ENCODE measurements at places on chromosomes 16 and 17.
A peak's percentile ranks its signal among the peaks of the same experiment; 100 is the strongest.

- no peak for DNase-seq
These were observed 1629.5 kb upstream of the GOT2 start for GRCh38 chr16:60363566-60363965.

- peak; percentile 84 for DNase-seq
These were observed at the start of gene APOBR for GRCh38 chr16:28494121-28494851. TSS of gene APOBR (plus strand) at chr16:28494643. CDS start at chr16:28494682, 39 bp downstream.

DNA sequence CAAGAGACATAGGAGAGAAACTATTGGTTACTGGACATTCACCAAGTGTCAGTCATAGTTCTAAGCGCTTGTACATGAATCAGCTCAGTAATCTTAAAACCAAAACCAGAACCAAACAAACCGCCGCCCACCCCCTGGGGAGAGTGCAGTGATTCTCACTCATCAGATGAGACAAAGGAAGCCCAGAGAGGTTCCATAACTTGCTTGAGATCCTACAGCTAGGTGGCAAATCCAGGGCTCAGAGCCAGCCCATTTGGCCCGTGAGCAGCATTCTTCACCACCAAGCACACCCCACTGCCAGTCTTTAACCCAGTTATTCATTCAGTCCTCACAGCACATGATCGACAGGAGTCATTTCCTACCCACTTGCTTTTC, 37.2 kb upstream of the RGS9 start:
- DNase-seq, result peak; percentile 83

DNA sequence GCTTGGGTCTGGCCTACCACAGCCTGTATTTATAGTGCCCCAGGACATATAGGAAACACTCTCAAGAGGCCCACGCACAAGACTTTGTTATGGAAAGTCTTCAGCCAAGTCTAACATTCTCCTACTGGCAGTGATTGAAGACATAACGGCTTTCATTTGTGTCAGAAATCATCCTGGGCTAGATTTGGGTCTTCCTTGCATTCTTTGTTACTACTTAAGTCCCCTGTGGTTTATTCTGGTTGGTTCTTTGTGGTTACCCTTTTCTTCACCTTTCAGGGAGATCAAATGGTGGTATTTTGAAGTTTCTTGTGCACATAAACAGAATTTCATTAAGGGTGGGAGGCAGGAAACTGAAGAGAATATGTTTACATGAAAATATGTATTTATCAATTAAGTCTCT, 37.7 kb downstream of the REXO5 start:
- DNase-seq, result no peak

GRCh38 chr16:50467559-50467942, 80.6 kb upstream of the NKD1 start:
- DNase-seq, result no peak

- DNase-seq, result no peak
These were observed 9.5 kb upstream of the GUCY2D start for GRCh38 chr17:7992924-7993323.

DNA sequence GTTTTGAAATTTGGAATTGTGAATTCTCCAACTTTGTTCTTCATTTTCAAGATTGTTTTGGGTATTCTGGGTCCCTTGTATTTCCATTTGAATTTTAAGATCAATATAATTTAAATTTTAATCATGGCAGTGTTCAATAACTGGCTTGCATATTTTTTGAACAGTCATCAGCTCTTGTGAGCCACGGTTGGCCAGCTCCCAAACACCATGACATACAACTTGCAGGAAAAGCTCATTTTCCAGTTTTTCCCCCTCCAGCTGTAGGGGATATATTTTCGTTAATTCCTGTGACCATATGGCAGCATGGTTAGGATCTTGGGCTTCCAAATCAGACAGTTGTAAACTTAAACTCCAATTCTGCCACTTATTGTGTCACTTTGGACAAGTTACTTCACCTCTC, 690.1 kb downstream of the WWOX start:
- no peak for DNase-seq

- DNase-seq, result no peak
These were observed 25.6 kb downstream of the ABCC3 start for GRCh38 chr17:50660042-50660886.

GRCh38 chr16:27723711-27724481, 174.0 kb downstream of the KATNIP start:
- no peak for DNase-seq

GRCh38 chr17:76138234-76138895, 2.7 kb downstream of the FOXJ1 start:
- DNase-seq, result no peak

DNA sequence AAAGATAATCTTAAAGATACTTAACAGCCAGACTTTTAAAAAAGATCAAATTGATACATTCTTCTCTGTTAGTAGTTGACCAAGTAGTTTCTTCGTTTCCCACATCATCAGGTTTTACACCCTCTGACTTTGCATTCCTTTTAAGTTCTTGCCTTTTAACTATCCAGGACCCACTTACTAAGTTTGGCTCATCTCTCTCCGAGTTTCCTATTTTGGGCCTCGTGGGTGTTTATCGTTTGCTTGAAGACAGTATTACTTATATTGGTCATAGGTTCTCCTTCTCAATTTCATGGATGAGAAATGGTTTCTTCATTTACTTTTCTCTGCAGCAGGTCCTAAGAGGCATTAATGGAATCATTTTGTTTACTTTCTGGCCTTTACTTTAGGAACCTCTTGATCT, 43.2 kb downstream of the RPA1 start:
- DNase-seq, result no peak

- DNase-seq, result no peak
These were observed 946 bp upstream of the TMEM256 start for GRCh38 chr17:7404737-7405349.

DNA sequence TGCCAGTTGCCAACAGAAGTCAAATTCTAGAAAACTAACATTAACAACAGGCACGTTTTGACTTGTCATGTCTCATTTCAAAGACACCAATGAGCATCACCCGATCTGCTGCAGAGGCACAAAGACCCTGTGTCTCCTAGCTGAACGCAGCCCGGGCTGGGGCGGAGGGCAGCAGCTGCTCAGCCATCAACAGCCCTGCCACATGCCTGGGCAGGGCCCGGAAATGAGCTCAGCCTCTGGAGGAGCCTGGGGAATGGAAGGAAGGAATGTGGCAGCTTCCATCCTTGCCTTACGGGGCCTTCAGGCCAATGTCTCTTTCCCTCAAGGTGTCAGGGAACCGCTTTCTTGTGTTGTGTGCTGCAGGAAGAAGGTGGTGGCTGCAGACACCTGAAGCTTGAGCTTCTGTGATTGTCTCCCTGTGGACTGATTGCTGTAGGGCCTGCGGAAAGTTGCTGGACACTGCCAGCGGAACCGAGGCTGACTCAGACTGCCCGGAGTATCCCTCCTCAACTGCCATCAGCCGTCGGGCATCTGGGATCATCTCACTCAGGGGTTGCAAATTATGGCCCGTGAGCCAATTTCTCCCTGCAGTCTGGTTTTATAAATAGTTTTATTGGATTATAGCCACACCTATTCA, 7.3 kb downstream of the CDH13 start:
- no peak for DNase-seq

GRCh38 chr16:74501484-74502478, 80.5 kb upstream of the CLEC18B start:
- DNase-seq, result no peak

- peak; percentile 84 for DNase-seq
These were observed 1.1 kb upstream of the ZNF747 start for GRCh38 chr16:30535777-30536190.

DNA sequence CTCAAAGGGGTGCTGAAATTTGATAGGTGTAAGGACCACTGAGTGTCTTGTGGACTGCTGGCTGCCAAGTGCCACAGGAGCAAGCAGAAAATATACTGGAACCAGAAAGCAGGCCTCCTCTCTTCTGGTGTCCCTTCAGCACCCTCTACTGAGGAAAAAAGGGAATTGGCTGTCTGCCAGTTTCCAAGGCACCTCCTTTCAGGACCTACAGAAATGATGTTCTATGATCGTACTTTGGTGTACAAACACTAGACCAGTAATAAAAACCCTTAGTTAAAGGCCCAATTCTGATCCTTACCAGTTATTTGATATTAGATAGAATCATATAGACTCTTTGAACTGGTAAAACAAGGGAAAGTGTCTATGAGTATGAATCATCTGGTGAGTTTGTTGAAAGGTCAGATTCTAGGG, 35.8 kb upstream of the BCAS3 start:
- no peak for DNase-seq

DNA sequence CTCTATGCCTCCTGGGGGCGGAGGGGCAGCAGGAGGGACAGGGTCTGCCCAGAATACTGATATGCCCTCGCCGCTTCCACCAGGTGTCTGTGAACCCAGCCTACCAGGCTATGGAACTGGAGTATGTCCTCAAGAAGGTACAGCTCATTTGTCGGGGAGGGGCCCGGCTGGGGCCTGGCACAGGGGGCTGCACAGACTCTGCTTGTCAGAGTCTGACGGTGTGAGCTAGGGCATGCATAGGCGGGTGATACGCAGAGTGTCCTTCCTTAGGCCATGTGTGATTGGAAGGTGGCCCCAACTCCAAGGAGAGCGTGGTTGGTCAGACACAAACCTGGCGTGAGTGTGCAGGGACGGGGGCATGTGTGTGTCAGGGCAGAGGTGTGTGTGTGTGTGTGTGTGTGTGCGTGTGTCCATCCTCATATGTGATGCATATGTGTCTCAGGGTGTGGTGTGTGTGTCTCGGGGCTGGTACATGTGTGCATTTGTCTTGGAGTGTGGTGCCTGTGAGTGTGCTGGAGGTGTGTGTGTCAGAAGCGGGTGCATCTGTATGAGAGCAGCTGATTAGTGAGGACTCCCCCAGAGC, 7.0 kb downstream of the CHAD start:
- DNase-seq, result no peak

- no peak for DNase-seq
These were observed 3.6 kb upstream of the MXRA7 start for GRCh38 chr17:76714336-76714735.

DNA sequence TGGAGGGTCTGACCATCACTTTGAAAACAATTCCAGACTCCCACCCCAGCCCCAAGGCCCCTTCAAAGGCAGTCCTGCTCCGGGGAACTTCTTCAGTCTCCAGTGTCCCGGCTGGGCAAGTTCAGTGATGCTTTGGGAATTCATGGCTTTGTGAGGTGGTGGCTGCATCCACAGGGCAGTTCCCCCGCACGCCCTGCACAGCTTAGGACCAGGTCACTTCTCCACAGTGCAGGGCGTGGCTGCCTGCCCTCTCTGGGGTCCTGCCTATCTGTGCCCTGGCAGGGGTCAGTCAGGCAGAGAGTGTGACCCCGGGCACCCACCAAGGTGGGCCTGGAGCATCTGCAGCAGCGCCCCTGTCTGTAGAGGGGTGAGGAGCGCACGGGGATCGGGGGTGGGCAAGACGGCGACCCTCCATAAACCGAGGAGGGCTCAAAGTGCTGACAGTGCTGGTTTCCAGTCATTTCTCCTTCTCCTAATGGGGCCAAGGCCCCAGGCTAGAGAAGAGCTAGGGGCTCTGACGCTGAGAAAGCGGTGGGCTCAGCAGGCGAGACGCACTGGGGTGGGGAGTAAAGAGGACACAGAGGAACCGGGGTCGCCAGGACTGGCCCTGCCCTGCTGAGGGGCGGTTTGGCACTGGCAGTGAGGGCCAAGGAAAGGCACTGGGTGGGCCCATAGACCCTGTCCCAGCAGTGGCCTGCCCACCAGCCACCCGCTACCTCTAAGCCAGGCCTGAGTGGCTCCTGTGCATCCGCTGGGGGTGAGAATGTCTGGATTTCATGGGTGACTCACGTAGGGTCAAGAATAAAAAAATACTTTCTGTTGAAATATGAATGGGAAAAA, 4.2 kb upstream of the ARHGAP27 start:
- DNase-seq, result no peak

- DNase-seq, result no peak
These were observed 91.6 kb downstream of the XYLT1 start for GRCh38 chr16:17379121-17379571.

DNA sequence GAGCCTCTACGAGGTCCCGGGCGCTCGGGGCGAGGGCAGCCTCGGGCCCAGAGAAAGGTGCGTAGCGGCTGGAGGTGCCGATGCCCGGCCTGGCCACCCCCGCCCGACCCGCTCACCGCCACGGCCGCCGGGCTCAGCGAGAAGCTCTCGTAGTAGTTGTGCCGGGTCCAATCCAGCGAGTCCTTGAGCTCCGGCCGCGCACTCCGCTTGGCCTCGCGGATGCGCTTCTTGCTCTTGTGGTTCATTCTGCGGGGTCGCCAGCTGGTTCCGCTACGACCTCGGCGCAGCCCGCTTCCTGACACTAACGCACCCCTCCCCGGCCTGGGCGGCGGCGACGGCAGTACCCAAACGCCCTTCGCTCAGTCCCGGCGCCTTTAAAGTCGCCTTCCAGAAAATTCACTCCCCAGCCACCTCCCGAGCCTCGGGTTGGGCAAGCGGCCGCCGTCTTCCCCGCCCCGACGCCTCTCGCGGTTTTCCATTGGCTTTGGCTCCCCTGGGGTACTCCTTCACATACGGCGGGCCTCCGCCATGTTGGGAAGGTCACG, at the start of gene JMJD6:
Gene JMJD6, minus strand, starts transcription at position 376 of the 545 bp plus-strand sequence. Its CDS starts 131 bp downstream, at position 245.
- peak; percentile 95 for DNase-seq

GRCh38 chr17:81272616-81273015, 22.5 kb downstream of the SLC38A10 start:
- no peak for DNase-seq

DNA sequence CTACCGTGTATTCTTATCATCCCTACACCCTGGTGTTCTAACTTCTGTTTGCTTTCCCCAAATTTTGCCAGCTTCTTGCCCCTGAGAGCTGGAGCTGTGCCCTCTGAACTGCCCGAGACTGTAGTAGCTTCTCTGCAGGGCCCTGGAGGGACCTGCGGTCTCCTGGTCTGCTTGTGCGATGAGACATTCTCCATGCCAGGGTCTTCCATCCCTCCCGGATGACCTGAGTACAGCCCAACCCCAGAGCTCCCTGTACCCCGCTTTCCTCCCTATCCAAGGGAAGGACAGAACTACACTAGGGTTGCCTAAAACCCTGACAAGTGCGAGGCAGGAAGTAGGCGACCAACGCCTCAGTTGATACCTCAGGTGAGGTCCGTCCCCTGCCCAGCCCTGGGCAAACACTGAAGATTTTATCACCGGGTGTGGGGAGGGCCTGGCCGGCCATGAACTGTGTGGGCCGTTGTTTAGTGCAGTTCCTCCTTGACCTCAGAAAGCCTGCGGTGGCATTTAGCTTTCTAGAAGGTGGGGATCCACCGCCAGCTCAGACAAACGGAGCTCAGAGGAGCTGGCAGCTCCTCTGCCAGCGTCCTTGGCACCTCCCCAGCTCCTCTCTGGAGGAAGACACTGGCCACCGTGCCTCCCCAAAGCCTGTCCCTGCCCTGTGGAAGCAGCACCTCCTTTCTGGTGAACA, 13.7 kb downstream of the CANT1 start:
- DNase-seq, result peak; percentile 16

DNA sequence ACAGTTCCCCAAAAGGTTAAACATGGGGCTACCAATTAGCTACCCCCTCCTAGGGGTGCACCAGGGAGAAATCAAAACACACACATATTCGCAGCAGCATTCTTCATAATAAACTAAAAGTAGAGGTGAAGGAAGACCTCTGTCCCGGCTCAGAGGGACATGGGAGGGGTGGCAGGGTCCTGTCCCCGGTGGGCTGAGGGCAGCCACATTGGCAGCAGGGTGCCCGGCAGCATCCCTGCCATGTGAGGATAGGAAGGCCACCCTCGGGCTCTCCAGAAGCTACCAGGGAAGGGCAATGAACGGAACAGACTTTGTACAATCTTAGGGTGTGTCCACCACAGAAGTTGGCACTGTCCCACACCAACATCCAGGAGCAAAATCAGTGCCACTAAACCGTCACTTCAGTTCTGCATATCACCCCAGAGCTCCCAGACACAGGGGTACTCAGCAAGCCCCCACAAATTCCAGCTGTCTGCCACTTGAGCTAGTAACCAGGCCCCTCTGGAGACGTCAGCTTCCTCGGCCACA, 3.1 kb upstream of the DNAH17 start:
- no peak for DNase-seq

GRCh38 chr17:33603789-33604188, 310.7 kb upstream of the ASIC2 start:
- no peak for DNase-seq

Data from activated T-cell treated with anti-CD3 and anti-CD28 coated beads, Interleukin-2, amount 50 U/mL, for 24 hours (primary cell).